Stimulated activated CD8-positive, alpha-beta memory T cell treated with anti-CD3 and anti-CD28 coated beads, Interleukin-15, amount 100 ng/mL, for 1 hour (primary cell): ENCODE measurements at places on chromosomes 3 and 15.

GRCh38 chr15:85947936-85948335 is 131.7 kb upstream of the AGBL1 start:
- DNase-seq, result no peak

GRCh38 chr15:40192942-40193341 is 32.1 kb downstream of the BUB1B start:
- no peak for DNase-seq

GRCh38 chr3:115588201-115589115 is 34.9 kb upstream of the GAP43 start:
- DNase-seq, result no peak

GRCh38 chr3:53579636-53580035 is 85.2 kb downstream of the CACNA1D start:
- no peak for DNase-seq
